ENCODE measurements at places on chromosomes 1 and 21.

DNA sequence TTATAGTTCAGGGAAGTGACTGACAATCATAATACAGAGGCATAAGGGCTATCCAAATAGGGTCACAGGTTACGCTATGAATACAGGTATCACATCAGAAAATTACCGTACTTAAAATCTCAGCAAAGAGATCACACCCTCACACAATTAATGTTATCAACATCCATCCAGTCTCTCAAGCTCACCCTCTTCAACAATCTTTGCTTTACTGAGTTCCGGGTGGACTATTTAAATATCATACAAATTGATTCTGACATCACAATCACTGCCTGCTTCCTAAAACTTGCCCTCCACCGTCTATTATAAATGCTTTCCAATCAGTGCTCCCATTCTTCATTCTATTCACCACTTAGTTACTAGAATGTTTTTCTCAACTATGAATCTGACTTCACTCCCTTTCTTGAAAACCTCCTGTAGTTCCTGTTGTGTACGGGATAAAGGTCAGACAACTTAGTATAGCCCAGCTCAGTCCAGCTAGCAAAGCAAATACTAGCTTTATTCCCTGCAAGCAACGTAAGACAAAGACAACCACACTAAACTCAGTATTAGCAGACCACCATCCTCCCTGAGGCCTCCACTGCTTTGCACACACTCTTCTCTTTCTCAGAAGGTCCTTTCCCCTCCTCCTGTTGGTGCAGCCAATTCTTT, 398.7 kb downstream of the SMYD3 start:
- no peak for DNase-seq

DNA sequence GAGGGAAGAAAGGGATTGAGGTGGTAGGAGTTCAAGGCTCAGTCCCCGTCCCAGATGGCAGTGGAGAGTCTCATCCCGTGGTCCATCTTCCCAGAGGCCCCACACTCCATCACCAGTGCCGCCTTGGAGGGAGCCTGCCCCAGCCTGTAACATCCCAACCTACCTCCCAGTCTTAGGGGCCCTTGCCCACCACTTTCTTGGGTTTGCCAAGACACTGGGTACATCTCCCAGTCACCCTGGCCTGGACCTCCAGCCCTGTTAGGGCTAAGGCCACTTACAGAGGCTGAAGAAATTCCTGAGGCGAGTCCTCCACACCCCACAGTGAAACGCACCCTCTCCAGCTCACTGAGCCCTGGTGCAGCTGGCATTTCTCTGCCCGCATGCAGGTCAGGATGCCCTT, 3.3 kb downstream of the TMEM200B start:
- no peak for DNase-seq

- DNase-seq, result no peak
These were observed 20.1 kb downstream of the CFHR5 start for GRCh38 chr1:196997423-196997822.

- DNase-seq, result no peak
These were observed 108.6 kb downstream of the NTMT2 start for GRCh38 chr1:170254371-170254770.

DNA sequence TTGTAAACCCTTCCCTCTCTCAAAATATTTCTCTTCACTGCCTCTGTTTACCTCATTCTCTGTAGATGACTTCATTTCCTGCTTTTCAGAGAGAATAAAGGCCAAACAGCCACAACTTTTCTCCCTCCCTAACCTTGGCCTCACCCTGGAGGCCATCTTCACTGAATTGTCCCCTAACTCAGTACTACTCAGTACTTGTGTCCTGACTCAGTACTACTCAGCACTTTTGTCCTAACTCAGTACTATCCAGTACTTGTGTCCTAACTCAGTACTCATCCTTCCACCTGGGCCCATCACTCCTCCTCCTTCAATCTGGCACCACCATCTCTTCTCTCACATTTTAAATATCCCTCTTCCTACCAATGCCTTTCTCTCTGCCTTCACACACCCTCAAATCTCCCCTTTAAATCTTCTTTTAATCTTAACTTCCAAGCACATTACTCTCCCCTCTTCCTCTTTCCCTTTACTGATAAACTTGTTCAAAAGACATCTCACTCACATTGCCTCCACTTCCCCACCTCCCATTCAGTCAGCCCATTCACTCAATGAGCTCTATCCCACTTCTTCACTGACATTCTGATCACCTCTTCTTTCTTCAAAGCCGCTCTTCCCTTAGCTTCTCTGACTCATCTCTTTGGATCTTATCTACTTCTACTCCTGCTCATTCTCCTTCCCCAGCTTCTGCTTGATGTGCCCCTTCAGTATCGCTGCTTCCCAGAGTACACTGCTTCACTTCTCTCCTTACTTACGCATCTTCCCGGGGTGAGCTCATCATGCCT, 121.4 kb downstream of the RNF220 start:
- no peak for DNase-seq

DNA sequence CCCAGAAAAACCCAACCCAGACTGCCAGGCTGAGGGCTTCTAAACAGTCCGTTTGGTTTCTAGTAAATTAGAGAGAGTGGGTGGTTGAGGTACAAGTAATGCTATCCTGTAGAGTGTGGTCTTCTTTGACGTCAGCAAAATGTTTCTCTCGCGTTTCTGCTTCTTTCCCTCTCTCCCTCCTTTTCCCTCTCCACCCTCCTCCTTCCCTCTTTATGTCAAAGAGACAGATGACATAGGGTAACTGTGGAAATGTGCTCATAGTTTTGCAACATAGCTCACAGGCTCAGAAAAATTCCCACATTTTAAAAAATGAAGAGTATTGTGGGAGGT, 158.3 kb downstream of the TOMM20 start:
- DNase-seq, result no peak

DNA sequence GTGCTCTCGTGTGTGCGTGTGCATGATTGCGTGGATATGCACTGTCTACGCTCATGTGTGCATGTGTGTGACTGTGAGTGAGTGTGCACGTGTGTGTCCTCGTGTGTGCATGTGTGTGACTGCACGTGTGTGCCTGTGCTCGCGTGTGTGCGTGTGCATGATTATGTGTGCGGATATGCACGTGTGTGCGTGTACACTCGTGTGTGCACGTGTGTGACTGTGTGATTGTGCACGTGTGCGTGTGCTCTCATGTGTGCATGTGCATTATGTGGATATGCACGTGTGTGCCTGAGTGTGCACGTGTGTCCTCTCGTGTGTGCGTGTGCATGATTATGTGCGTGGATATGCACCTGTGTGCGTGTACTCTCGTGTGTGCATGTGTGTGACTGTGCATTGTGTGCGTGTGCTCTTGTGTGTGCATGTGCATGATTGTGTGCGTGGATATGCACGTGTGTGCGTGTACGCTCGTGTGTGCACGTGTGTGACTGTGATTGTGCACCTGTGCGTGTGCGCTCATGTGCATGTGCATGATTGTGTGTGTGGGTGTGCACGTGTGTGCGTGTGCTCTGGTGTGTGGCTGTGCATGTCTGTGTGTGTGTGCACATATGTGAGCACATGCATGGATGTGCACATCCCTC, 2.2 kb downstream of the MMEL1 start:
- DNase-seq, result no peak

- no peak for DNase-seq
These were observed 248.6 kb downstream of the TBX15 start for GRCh38 chr1:118739501-118739900.

DNA sequence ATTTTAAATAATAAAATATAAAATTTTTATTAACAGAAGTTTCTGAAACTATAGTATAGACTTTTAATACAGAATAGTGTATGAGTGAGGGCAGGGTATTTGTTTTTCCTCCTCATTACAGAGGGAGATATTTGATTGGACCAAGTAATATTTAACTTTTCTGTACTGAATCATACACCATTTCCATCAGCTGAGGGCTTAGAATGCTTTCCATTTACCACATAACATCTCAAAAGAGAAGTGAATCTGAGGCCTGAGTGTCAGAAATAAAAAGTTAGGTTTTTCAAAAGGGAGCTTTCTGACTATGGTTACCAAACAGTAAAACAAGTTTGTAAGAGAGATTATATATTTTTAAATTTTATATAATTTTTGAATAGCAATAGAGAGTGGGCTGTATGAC, 29.5 kb downstream of the TLCD4 start:
- no peak for DNase-seq
